Large intestine (tissue), 12 donors: ENCODE measurements at places on chromosomes 2 and 18. TPM values are rescaled to one million over a fixed set of nuclear protein-coding genes. Genes with fewer than 3 reads are reported as not detected.

- H3K4me3 ChIP-seq: no peak overlapping the region
- H3K4me1 ChIP-seq: peaks cover 11% of the 10 kb centered on the region
- DNase-seq: no peak
- H3K27ac ChIP-seq: no peak overlapping the region
- H3K27me3 ChIP-seq: no peaks in the 10 kb centered on the region
These were observed 84.1 kb upstream of the MGAT5 start for GRCh38 chr2:134169788-134170187.

GRCh38 chr2:41993435-41993925, 54.3 kb upstream of the PKDCC start:
- H3K4me1 ChIP-seq: no peaks in the 10 kb centered on the region
- H3K36me3 ChIP-seq: no peaks in the 10 kb centered on the region
- no peak for DNase-seq
- no peaks in the 10 kb centered on the region for H3K27me3 ChIP-seq

Gene GPR45
- 0.09 TPM for polyA plus RNA-seq

GRCh38 chr2:29192526-29192925, 77.3 kb downstream of the CLIP4 start:
- H3K27ac ChIP-seq: no peak overlapping the region
- H3K27me3 ChIP-seq: no peaks in the 10 kb centered on the region
- no peak for DNase-seq
- H3K4me3 ChIP-seq: no peak overlapping the region

- H3K4me1 ChIP-seq: no peaks in the 10 kb centered on the region
- no peak for DNase-seq
- no peak overlapping the region for H3K27ac ChIP-seq
- no peaks in the 10 kb centered on the region for H3K36me3 ChIP-seq
These were observed 177.3 kb downstream of the TMEM247 start for GRCh38 chr2:46656640-46657039.

DNA sequence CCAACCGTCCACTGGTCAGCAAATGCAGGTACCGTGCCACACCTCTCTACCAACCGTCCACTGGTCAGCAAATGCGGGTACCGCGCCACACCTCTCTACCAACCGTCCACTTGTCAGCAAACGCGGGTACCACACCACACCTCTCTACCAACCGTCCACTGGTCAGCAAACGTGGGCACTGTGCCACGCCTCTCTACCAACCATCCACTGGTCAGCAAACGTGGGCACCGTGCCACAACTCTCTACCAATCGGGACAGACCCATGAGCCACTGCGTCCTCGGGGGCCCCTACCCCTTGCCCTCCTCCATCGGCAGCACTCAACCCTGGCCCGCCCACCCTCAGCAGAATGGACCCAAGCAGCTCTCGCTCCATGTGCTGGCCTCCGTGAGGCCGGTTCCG, 226.4 kb upstream of the SALL3 start:
- DNase-seq: no peak
- no peak overlapping the region for H3K4me3 ChIP-seq
- no peaks in the 10 kb centered on the region for H3K4me1 ChIP-seq
- no peaks in the 10 kb centered on the region for H3K27me3 ChIP-seq
- H3K36me3 ChIP-seq: no peaks in the 10 kb centered on the region

Gene POTEI
- polyA plus RNA-seq: 0.10 TPM

DNA sequence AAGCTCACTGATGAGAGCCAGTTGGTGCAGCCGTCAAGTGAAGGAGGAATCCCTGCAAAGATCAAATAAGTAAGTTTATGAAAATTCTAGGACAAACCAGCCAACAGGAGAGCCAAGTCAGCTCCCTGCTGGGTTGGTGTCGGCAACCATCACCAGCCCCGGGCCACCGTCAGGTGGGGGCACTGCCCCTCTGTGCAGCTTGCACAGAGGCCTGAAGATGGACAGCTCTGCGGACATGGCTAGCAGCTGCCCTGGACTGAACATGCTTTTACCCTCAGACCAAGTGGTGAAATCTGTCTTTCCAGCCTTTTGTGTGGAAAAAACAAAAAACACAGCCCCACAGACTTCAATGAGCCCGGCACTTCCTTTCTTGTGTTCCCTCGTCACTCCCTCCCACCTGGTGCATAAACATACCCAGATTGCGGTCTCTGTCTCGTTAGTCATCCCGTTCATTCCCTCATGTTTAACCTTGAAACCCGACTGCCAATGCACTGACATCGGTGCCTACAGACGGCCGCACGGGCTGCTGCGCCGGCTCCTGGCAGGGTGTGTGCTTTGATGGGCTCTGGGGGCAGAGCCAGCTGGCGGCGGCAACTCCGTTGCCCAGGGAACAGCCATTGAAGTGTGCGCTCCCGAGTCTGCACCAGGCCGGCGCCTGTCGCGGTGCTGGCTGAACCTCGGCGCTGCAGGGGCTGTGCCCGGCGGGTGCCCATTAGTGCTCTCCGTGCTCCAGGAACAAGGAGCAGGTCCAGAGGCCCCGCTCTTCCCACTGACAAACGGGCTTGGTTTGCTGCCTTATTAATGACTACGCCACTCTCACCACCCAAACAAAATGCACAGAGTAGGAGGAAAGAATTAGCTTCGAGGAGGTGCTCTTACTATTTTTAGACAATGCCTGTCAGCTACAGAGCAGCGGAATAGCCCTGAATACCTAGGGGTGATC, 95.3 kb downstream of the EIPR1 start:
- no peaks in the 10 kb centered on the region for H3K4me1 ChIP-seq
- no peaks in the 10 kb centered on the region for H3K36me3 ChIP-seq
- peak overlapping the region; percentile 15 for H3K27ac ChIP-seq
- DNase-seq: no peak

DNA sequence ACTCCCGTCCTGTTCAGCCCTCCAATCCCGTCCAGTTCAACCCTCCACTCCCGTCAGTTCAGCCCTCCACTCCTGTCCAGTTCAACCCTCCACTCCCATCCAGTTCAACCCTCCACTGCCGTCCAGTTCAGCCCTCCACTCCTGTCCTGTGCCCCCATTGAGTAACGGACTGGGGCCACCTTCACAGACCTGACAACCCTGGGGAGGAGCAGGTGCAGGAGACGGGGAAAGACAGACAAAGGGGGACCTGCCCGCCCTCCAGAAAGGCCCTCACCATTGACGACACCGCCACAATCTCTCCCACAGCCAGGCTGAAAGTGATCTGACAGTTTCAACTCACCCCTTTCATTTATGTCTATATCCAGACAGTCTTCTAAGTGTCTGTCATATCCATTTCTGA, 72.2 kb downstream of the EIPR1 start:
- H3K36me3 ChIP-seq: no peaks in the 10 kb centered on the region
- no peak overlapping the region for H3K27ac ChIP-seq
- peaks cover 5% of the 10 kb centered on the region for H3K4me1 ChIP-seq
- H3K27me3 ChIP-seq: no peaks in the 10 kb centered on the region
- no peak for DNase-seq
- no peak overlapping the region for H3K4me3 ChIP-seq

GRCh38 chr2:45753381-45753780, 101.9 kb downstream of the PRKCE start:
- H3K36me3 ChIP-seq: no peaks in the 10 kb centered on the region
- no peak overlapping the region for H3K27ac ChIP-seq
- no peak overlapping the region for H3K4me3 ChIP-seq
- H3K27me3 ChIP-seq: no peaks in the 10 kb centered on the region
